ENCODE measurements at places on chromosomes 5 and 9.

DNA sequence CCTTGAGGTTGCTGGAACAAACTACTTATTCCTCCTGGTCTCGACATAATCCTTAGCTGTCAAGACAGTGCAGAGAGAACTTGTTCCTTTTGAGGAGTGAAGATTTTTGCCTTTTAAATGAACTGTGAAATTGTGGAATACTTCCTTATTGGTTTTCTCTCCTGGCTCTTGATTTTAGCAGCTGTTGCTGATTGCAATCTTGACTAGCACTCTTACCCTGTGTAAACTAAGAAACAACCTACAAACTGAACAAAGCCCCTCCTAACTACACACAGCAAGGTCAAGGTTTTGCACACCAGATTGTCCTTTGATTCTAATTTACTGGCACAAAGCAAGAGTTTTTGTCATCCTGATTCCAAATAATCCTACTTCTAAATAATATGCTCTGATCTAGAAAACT is 84.0 kb upstream of the GOLGA1 start:
- DNase-seq = no peak

GRCh38 chr5:39877479-39877878 is 452.7 kb upstream of the DAB2 start:
- DNase-seq = no peak

GRCh38 chr9:32737378-32737777 is 46.0 kb upstream of the TMEM215 start:
- DNase-seq = no peak

DNA sequence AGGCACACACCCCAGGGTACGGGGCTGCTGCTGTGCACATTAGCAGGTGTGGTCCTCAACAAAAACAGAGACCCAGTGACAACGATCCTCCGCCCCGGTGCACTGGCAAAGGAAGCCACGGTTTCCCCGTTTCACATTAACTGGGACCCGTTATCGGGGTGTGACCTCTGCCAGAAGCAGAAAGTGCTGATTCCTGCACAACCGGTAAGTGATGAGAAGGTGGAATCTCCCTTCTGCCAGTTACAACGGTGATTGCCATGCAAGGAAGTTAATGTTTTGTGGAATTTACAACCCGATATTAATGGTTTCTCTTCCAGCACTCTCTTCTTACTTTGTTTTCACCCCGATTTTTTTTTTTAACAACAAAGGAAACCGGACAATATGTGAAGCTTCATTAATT is 294.9 kb upstream of the IRX1 start:
- no peak for DNase-seq

GRCh38 chr5:5678909-5679308 is 256.4 kb downstream of the ICE1 start:
- no peak for DNase-seq

GRCh38 chr9:34690983-34691935 is at the start of gene CCL19:
TSS of gene CCL19 (minus strand) at chr9:34691276. CDS start at chr9:34691139, 137 bp downstream.
- no peak for DNase-seq

DNA sequence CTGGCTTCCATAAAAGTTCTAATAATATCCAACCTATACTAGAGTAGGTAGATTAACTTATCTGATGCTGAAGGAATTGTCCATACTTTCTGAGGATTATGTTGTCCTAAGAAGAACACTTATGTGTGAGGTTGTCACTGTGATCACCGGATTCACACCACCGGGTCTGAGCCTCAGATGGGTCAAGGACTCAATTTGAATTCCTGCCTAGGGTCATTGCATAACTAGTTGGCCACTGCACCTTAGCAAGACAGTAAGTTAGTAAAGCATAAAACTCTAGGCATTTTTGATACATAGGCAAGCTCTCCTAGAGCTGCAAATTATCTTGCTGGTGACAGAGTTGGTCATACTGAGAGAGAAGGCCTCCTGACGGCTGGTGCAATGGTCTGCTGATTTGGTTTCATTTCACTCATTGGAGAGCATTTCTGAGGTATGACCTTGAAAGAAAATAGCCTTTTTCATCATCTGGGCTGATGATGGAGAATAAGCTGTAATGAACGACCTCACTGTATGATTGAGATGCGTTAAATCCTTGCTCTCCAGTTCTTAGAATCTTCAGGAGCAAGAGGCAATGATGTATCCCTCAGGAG is 72.0 kb upstream of the CKMT2 start:
- no peak for DNase-seq

DNA sequence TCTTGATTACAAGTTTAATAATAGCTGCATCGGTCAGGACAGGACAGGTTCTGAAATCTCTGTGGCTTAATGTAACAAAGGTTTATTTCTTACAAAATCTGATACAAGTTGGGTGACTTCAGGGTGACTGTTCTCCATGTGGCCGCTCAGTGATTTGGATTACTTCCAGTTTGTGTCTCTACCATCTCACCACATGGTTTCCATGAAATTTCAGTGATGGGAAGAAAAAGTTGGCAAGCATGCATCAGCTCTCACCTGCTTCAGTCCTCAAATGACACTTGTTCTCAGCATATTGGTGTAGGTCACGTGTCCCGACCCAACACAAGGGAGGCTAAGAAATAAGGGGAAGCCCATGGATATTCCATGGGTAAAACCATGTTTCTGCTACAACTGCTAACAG is 7.8 kb upstream of the TMEM268 start:
- no peak for DNase-seq

All from ELR (cell line).